ENCODE measurements at places on chromosomes 2 and 18.

DNA sequence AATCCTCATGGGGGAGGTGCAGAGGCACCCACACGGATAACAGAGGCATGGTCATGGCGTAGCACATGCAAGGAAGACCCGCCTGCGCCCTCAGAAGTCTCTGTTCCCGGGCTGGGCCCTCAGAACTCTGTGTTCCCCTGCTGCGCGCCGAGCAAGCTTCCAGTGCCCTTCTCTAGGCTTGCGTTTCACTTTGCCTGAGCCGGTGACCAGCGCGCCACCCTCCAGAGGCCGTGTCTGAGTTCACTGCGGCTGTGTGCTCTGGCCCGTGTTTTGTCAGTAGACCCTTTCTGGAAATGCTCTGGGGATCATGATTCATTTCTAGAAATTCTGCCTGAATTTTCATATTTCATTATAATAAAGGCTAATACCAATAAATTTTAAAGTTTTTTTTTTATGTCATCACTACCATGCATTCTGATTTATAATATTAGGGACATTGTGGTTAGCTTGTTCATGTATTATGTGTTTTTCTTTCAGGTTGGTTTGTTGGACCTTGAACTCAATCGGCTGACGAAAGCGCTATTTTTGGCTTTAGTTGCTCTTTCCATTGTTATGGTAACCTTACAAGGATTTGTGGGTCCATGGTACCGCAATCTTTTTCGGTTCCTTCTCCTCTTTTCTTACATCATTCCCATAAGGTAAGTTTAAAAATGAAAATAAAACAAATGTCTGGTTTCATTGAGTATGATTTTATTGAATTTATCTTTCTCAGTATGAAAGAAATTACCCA, 142.7 kb upstream of the NFATC1 start:
- DNase-seq: no peak

DNA sequence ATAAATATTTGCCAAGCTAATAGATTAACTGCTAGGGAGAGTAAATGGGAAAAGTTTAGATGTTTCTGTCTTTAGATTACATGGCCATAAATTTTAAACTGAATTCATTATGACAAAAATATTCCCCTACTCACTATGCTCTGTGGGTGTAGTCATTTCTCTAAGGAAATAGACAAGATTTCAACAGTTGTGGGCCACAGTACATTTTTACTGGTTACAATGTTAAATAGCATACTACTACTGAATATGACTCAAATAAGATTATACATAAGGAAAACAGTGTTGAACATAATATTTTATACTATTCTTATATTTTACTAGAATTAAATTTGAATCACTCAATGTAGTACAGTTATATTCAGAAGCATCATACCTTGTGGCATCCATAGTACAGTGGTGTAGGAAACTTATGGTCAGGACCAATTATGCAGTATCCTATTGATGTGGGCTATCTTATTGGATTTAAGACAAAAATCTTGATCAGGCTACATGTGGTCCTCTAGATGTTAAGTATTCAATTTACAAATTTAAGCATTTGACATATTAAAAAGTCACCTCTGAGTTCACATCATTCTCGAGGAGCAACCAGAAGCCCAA, 33.0 kb downstream of the RPRD1A start:
- DNase-seq: no peak

DNA sequence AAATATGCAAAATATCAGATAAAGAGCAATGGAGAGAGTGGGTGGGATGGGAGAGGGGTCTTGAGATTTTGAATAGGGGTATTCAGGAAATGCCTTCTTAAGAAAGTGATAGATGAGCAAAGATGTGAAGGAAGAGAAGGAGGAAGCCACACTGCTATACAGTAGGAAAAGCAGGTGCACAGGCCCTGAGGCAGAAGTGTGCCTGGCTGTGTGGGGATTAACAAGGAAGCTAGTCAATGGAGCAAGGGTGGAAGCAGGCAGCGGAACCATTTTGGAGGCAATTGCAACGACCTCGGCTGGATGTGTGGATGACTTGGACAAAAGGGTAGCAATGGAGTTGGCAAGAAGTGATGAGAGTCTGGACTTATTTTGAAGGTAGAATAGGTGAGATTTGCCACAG, 11.0 kb upstream of the CNGA3 start:
- DNase-seq: peak; percentile 60

DNA sequence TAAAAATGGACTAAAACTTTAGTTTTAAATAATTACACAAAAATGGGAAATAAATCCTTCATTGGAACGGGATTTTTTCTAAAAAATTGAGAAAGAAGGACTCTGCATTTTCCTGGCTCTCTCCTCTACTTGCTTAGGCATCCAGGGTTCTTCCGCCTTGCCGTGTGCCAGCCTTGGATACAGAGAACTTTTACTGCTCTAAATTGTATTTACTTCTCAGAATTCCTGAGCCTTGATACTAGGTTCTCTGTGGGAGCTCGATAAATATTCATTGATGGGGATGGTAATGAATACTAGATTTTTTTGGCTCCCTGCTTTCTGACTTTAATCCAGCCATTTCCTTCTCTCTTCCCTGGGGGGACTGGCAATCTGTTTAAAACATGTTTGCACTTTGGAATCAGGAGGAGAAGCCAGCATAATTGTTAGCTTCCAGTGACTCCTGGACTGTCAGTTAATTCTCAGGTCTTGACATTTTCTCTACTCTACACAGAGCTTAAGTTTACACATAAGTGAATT, 746.1 kb upstream of the LRRTM1 start:
- DNase-seq: peak; percentile 18

GRCh38 chr2:144032566-144032965, 487.4 kb downstream of the ZEB2 start:
- no peak for DNase-seq

DNA sequence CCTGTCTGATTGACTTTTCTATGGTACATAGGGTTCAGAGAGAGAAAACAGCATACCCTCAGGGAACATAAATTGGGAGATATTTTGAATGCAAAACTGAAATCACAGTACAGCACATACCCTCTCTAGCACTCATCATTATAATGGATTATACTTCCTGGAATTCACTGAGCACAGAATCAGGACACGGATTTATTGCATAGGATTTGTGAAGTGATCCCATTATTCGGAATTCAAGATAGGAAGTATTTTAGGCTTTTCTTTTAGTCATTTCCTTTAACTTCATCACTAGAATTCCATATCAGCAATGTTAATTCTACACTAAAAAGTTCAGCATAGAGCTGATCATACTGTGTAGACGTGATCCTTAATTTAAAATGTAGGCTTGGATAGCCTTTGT, 407.0 kb downstream of the PID1 start:
- DNase-seq: no peak

DNA sequence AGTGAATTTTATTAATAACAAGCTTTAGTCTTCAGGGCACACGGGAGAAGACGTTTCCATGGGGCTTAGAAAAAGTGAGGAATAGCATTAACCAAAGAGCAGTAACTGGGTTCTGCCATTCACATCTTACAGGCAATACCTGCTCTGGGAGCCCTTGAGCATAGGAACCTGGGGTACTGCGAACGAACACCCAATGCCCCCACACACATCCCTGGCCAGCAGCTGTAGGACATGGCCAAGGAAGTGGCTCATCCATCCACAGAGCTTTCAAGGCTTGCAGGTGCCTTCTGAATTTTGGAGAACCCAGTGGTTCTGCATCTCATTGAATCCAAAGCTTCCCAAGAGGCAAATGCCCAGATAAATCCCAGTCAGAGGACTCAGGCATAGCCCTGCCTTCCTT, 152.2 kb downstream of the MYT1L start:
- no peak for DNase-seq

DNA sequence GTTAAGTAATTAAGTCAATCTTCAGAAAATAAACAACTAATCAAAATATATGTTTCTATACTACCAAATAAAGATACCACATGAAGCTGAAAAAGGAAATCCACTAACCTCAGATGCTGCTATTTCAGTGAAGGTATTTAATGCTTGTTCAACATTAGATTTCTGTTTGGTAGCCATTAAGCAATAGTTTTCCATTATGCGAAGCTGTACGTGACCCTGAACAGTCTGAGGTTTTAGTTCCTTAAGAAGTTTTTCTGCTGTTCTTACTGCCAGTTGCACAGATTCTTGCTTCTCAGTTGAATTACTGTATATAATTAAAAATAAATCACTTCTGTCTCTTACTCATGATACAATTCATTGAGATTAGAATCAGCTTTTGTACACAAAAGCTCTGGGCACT, 65.4 kb downstream of the TTC21B start:
- no peak for DNase-seq

DNA sequence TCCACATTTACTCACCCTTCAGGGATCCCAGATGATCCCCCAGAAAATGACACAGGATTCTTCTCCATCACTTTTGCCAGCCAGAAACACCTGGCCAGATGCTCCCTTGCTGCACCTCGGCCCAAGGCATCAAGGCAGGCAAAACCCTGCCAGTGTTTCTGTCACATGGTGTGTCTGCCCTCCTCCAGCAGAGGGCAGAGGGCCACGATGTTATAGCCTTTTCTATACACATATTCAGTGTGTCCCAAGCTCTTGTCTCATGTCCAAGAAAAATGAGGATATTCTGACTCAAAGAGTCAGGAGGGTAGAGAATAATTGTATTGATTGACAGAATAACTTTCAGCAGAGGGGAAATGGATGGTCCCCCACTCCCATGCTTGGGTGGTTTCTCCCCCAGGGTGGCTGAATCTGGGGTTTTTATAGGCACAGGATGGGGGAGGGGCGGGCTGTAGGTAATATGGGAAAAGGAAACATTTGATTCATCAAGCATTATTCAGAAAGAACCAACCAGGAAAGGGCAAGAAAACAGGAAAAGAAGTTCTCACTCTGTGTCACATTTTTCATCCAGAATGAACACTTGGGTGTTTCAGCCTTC, 933.9 kb downstream of the TRIB2 start:
- DNase-seq: peak; percentile 0

GRCh38 chr2:74025971-74026612, 41.4 kb downstream of the TET3 start:
- no peak for DNase-seq

DNA sequence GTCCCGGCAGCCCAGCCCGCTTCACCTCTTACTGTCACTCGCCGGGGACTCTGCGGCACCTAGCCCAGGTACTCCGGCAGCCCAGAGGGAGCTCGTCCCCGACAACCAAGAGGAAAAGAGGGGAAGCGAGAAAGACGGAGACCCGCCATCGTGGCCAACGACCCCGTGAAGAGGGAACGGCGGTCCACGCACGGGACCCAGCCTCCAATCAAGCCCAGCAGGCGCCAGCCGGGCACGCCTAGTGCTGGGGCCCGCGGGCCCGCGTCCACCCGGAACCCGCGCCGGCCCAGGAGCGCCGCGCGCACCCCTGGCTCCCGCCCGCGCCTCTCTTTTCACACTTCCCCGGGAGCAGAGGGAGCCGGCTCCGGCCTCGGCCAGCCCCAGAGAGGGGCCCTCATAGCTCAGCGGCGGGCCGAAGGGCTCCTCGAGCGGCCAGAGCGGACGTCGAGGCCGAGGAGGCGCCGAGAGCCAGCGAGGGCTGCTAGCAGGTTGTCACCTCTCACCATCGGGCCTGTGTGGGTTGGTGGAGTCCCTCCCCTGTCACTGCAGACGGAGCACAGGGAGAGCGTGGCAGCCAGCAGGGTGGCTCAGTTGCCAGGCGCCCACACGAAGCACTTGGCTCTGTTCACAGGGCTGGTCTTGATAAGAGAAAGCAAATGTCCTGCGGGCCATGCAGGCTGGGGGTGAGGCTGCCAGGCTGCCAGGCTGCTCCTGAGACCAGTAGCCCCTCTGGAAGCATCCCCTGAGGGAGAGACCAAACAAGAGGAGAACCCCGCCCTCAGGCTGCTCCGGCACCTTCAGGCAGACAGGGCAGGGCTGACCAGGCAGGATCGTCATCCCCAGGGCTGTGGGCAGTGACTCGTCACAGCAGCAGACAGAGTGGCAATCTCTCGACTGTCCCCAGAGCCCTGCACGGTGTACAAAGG, 36.9 kb upstream of the KLF11 start:
- DNase-seq: peak; percentile 80

- no peak for DNase-seq
These were observed 77.6 kb upstream of the BCL2L11 start for GRCh38 chr2:111042772-111043771.

- peak; percentile 32 for DNase-seq
These were observed 350.8 kb upstream of the NT5C1B start for GRCh38 chr2:18940184-18940583.

DNA sequence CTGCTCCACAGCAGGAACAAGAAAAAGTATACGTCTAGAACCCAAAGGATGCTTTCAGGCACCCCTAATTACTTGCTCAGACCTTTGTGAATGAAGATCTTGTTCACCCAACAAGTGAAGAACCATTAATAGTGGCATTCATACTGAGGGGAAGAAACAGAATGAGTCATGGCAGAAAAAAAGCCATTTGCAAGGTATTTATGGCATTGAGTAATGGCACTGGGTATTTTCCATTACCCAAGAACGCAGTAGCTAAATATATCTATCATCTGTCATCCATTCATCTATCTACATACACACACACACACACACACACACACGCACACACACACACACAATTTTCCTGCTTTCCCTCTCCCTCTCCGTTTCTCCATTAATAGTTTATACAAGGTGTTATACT, 56.4 kb upstream of the XIRP2 start:
- no peak for DNase-seq

DNA sequence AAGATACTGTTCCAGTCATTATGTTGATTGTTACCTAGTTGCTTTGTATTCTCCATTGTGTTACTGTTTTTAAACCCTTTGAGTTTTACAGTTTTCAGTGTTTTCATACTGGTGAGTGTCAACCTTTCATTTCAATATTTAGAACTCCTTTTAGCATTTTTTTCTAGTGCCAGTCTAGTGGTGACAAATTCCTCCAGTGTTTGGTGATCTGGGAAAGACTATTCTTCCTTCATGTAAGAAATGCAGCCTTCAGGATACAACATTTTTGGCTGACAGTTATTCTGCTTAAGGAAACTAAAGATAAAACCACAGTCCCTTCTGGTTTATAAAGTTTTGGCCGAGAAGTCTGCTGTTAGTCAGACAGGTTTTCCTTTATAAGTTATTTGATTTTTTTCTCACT, 143.8 kb downstream of the ETAA1 start:
- no peak for DNase-seq

- no peak for DNase-seq
These were observed 39.7 kb upstream of the VRK2 start for GRCh38 chr2:58006952-58007284.

DNA sequence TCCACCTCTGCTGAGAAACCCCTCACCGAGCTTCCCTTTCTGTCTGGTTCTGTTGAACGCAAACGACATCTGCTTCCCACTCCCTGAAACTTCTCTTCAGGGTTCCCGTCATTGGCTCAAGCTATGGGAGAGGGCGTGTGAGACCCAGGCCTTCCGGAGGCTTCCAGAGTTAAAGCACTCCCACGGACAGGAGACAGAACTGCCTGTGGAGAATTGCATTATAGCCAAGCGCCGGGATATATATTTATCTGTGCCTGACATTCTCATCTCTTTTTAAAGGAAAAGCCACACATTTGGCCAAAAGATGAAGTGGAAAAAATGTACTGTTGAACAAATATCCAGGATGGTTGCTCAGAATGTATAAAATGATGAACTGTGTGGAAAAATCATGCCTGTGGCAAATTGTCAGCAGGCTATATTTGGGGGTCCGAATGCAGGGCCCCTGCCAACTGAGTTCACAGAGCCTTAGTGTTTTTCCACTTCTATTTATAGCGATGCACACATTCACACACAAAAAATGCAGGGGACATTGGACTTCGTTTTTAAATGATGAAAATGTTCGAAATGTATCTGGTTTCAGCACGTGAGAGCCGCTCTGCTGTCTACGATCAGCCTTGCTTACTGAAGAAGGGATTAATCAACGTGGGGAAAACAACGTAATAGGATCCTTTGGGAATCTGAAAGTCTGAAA, 59.5 kb downstream of the E2F6 start:
- no peak for DNase-seq
